ENCODE measurements at places on chromosomes 16 and 17. TPM values are rescaled to one million over a fixed set of nuclear protein-coding genes. Genes with fewer than 3 reads are reported as not detected.

SCIMP gene
- total RNA-seq: 35.5 TPM

CACNG4 gene
- 5.1 TPM for total RNA-seq

- DNase-seq: no peak
Measured at GRCh38 chr17:77842528-77843147, 115.9 kb upstream of the TNRC6C start.

C17orf100 gene
- 1.9 TPM for total RNA-seq

DNA sequence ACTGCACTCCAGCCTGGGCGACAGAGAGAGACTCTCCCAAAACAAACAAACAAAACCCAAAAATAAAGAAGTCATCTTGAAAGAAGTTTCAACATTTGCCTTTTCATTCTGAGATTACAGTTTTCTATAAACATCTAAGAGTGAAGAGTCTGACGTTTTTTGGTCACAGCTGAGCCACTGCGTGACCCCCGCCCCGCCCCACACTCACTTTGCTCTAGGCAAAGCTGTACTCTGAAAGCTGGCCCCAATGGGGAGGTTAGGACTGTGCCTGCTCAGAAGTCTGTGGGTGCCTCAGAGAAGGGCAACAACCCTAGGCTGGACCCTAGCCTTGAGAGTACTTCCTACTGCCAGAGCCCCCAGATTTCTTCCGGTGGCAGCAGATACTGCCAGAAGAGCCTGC, 19.3 kb downstream of the CYB5D2 start:
- no peak for DNase-seq

Measured in lower lobe of right lung (tissue), 2 donors.